ENCODE measurements at places on chromosomes 1 and 21. TPM values are rescaled to one million over a fixed set of nuclear protein-coding genes. Genes with fewer than 3 reads are reported as not detected.
A peak's percentile ranks its signal among the peaks of the same experiment; 100 is the strongest.

Gene OR2AK2
- total RNA-seq, result not detected

Gene MMP23B
- total RNA-seq, result 27.2 TPM

- no peak for DNase-seq
- no peak overlapping the region for H3K4me3 ChIP-seq
- no peak overlapping the region for H3K27ac ChIP-seq
- H3K4me1 ChIP-seq, result peaks cover 8% of the 10 kb centered on the region
These were observed 40.0 kb downstream of the URB2 start for GRCh38 chr1:229665912-229666558.

GRCh38 chr1:152039461-152039860 lies 2.7 kb upstream of the S100A11 start:
- H3K27ac ChIP-seq, result peak overlapping the region; percentile 93
- no peak overlapping the region for H3K4me3 ChIP-seq
- no peaks in the 10 kb centered on the region for H3K36me3 ChIP-seq
- H3K4me1 ChIP-seq, result peaks cover 45% of the 10 kb centered on the region

Gene DNAH14
- total RNA-seq, result 14.4 TPM

GRCh38 chr1:31615939-31616338 lies 1.6 kb upstream of the HCRTR1 start:
- H3K27ac ChIP-seq, result no peak overlapping the region
- peaks cover 19% of the 10 kb centered on the region for H3K27me3 ChIP-seq
- DNase-seq, result no peak
- H3K4me1 ChIP-seq, result peaks cover 12% of the 10 kb centered on the region

- no peaks in the 10 kb centered on the region for H3K27me3 ChIP-seq
- DNase-seq, result no peak
- no peak overlapping the region for H3K27ac ChIP-seq
- H3K4me1 ChIP-seq, result no peaks in the 10 kb centered on the region
- H3K36me3 ChIP-seq, result no peaks in the 10 kb centered on the region
These were observed 28.9 kb upstream of the LYPLAL1 start for GRCh38 chr1:219144658-219145315.

Gene PRDM15
- 6.6 TPM for total RNA-seq

Gene BMP8B
- 1.7 TPM for total RNA-seq

Gene LEFTY1
- total RNA-seq, result not detected

DNA sequence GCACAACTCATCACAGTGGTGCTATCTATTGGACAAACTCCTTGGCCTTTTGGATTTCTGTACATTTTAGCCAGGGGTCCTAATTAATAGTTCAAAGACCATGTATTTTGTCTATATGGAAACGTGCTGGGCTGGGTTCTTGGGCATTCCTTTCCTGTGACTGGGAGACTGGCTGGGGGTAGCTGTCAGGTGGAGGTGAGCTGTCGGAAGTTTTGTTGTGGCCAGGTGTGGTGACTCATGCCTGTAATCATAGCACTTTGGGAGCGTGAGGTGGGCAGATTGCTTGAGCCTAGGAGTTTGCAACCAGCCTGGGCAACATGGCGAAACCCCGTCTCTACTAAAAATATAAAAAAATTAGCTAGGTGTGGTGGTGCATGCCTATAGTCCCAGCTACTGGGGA lies 392.4 kb downstream of the RPS6KC1 start:
- no peak overlapping the region for H3K27ac ChIP-seq
- no peaks in the 10 kb centered on the region for H3K4me1 ChIP-seq
- H3K36me3 ChIP-seq, result no peaks in the 10 kb centered on the region
- H3K27me3 ChIP-seq, result no peaks in the 10 kb centered on the region
- H3K4me3 ChIP-seq, result no peak overlapping the region

DNA sequence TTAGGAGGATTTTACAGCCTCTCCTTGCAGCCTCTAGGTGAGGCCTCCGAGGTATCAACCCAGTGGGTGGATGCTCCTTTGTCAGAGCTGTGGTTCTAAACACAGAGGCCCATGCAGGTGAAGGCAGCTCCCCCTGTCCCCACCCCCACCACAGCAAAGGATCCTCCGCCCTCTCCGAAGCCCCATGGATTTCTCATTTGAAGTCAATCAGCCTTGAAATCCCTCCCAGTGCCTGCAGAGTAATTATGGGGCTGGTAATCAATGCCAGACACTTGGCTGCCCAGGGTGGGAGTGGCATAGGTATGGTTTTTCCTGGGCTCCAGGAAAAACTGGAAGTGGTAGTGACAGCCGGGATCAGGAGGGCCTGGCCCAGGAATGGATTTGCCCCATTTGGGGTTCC lies 119.5 kb upstream of the CSF3R start:
- H3K27me3 ChIP-seq, result peaks cover 22% of the 10 kb centered on the region
- H3K27ac ChIP-seq, result no peak overlapping the region
- no peak for DNase-seq
- no peaks in the 10 kb centered on the region for H3K36me3 ChIP-seq
- H3K4me3 ChIP-seq, result no peak overlapping the region

Gene SMIM1
- 8.5 TPM for total RNA-seq

Gene HAX1
- total RNA-seq, result 75.4 TPM

- no peak overlapping the region for H3K27ac ChIP-seq
- H3K27me3 ChIP-seq, result no peaks in the 10 kb centered on the region
- H3K36me3 ChIP-seq, result no peaks in the 10 kb centered on the region
- DNase-seq, result no peak
- H3K4me1 ChIP-seq, result peaks cover 7% of the 10 kb centered on the region
- H3K4me3 ChIP-seq, result no peak overlapping the region
These were observed 9.2 kb upstream of the TRAF3IP3 start for GRCh38 chr1:209746451-209747165.

Gene CLCA2
- total RNA-seq, result 0.62 TPM

DNA sequence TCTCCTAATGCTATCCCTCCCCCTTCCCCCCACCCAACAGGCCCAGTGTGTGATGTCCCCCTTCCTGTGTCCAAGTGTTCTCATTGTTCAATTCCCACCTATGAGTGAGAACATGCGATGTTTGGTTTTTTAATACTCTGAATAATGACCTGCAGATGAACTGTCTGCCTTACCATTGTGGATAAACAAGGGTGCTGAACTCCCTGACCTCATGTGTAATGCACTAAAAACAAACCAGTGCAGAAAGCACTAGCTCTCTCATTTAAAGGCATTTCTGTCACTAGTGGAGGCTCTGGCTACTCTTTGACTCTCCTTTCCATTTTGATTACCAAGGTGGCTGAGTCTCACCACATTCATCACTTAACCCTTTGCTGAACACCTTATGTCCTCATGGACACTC lies 23.1 kb upstream of the TRAF3IP3 start:
- no peak overlapping the region for H3K4me3 ChIP-seq
- DNase-seq, result no peak
- peaks cover 4% of the 10 kb centered on the region for H3K4me1 ChIP-seq
- H3K27ac ChIP-seq, result no peak overlapping the region

- DNase-seq, result no peak
- H3K36me3 ChIP-seq, result peaks cover 15% of the 10 kb centered on the region
- peaks cover 56% of the 10 kb centered on the region for H3K4me1 ChIP-seq
- H3K4me3 ChIP-seq, result peak overlapping the region; percentile 67
- no peaks in the 10 kb centered on the region for H3K27me3 ChIP-seq
- no peak overlapping the region for H3K27ac ChIP-seq
These were observed 1.1 kb downstream of the IKBKE start for GRCh38 chr1:206471415-206471801.

Gene RPE65
- total RNA-seq, result not detected

DNA sequence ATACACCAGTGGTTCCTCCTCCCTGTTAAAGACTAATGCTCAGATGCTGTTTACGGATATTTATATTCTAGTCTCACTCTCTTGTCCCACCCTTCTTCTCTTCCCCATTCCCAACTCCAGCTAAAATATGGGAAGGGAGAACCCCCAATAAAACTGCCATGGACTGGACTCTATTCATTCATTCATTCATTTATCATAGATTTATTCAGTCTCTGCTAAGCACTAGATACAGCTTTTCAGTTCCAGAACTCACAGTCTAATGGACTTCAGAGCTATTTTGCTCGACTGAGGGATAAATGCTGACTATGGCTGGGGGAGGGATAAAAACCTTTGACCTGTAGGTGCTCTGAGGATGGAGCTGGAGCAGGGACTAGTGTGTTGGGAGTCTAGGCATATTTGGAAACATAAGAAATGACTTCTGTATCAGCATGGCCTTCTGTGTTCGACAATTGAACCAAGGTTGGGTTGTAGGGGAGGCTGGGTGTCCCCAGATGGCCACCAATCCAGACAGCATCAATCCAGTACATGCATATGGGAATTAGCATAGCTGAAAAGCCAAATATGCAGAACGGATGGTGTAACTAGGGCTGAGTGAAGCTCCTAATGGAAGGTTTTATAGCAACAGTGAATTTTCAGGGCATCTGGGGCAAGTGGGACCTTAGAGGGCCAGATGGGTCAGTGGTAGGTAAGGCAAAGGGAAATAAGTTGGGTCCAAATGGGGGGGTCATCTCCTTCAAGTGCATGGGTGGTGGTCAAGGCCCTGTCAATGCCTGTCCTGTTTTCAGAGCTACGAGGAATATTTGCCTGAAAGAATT lies 4.1 kb downstream of the APOA2 start:
- no peaks in the 10 kb centered on the region for H3K27me3 ChIP-seq
- DNase-seq, result no peak
- H3K27ac ChIP-seq, result no peak overlapping the region
- H3K4me3 ChIP-seq, result no peak overlapping the region
- H3K36me3 ChIP-seq, result peaks cover 6% of the 10 kb centered on the region

DNA sequence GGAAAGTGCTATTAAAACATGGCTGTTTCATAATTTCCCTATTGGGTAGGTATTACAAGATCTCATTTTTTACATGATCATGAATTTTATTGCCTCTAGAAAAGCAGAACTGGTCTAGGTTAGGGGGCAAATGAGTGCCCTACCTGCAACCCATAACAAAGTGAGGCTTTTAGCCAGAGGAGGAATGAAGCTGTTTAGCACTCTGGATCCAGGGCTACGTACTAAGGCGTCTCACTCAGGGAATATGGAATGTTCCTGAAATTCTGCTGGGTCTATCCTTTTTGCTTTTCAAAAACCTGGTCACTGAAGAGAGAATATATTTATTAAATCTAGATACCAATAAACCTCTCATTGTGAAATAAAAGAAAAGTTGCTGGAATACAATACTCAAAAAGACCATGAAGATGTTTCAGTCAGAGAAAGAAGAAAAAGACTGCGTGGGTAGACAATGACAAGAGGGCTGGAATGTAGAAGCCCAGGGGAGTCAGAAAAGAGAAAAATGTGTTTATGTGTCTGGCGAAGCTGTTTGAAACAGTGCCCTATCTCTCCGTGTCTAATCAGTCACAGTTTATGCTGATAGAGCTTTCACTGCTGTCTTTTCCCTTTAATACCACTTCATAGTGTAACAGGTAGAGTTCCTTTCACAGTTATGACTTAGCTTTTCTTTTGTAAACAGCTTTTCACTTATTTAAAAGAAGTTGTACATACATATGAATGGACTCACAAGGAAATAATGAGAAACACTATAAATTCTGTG lies 25.0 kb upstream of the SYDE2 start:
- peak overlapping the region; percentile 53 for H3K27ac ChIP-seq
- DNase-seq, result no peak
- H3K4me1 ChIP-seq, result peaks cover 21% of the 10 kb centered on the region
- no peak overlapping the region for H3K4me3 ChIP-seq
- H3K27me3 ChIP-seq, result no peaks in the 10 kb centered on the region
- H3K36me3 ChIP-seq, result no peaks in the 10 kb centered on the region

Gene KRTAP12-3
- total RNA-seq, result not detected

DNA sequence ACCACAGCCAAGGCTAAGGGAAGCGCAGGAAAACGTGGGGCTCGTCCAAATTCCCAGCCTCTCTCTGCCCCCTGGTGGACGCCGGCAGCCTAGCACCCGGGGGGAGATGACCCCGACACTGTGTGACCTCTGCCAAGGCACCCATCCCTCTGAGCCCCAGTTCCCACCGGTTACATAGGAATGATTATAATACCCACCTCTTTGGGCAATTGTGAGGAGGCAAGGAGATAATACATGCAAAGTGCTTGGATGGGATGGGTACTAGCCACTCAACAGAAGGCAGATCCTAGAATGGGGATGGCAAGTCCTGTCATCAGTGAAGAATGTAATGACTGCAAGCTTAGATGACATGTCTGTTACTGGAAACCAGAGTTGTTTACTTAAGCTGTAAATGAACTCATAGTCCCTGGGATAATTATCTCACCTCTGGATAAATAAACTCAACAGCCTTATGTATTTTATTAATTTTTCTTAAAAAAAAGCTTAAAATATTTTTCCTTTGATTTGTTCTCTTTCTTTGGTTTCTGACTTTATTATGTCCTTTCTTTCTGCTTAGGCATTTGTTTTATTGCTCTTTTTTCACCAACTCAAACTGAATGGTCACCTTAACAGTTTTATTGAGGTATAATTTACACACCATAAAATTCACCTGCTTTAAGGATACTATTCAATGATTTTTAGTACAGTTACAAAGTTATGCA lies 11.3 kb upstream of the BMP8B start:
- DNase-seq, result peak; percentile 78
- H3K4me3 ChIP-seq, result peak overlapping the region; percentile 11
- no peaks in the 10 kb centered on the region for H3K36me3 ChIP-seq
- peak overlapping the region; percentile 49 for H3K27ac ChIP-seq
- no peaks in the 10 kb centered on the region for H3K27me3 ChIP-seq

GRCh38 chr1:214514032-214514818 lies 37.2 kb downstream of the PTPN14 start:
- no peak for DNase-seq
- no peak overlapping the region for H3K27ac ChIP-seq

Gene ATP6V1G3
- total RNA-seq, result not detected

DNA sequence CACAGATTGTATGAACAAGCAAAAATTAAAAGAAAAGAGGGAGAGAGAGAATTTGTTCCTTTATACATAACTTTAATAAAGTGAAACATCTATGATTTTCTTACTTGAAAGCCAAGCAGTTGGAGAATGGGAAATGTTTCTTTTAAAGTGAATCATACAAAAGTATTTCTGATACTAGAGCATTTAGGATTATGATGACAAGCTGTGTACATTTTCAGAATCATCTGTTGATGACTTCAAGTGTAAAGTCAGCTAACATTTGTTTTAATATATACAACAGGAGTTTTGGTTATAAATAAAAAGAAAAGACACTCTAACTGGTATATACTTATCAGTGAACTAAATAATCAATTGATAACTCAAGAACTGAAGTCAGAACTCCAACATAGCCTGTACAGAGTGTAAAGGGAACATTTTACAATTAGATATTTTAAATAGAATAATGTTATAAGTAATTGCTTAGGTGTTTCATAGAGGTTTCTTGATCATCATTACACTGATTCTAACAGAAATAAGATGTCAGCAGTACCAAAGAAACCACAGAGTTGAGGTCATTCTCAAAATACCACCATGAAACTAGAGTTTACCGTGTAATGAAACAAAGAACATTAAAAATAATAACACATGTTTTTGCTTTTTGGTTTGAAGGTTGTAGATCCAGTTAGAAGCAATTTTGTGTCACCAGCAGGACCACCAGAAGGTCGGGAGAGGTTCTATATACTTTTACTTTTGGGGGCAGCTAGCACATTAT lies 103.4 kb downstream of the COL24A1 start:
- no peak overlapping the region for H3K27ac ChIP-seq
- no peaks in the 10 kb centered on the region for H3K36me3 ChIP-seq
- no peaks in the 10 kb centered on the region for H3K27me3 ChIP-seq
- no peaks in the 10 kb centered on the region for H3K4me1 ChIP-seq
- DNase-seq, result no peak
- no peak overlapping the region for H3K4me3 ChIP-seq

Gene CD55
- 356 TPM for total RNA-seq

Gene DSTYK
- total RNA-seq, result 10.7 TPM
